NCI-H2227 treated with DMSO at 0.1 percent for 48 hours (cell line): ENCODE measurements at places on chromosomes 13 and 19.

GRCh38 chr13:111963031-111963430 is 103.9 kb upstream of the SOX1 start:
- no peak for DNase-seq

- DNase-seq, result no peak
These were observed 5.0 kb upstream of the CDX2 start for GRCh38 chr13:27973961-27974662.

GRCh38 chr13:35603593-35604285 is 127.2 kb upstream of the MAB21L1 start:
- DNase-seq, result no peak

GRCh38 chr19:33703821-33704220 is 82.1 kb downstream of the CHST8 start:
- DNase-seq, result no peak

GRCh38 chr19:55247621-55248099 is 11.2 kb downstream of the PPP6R1 start:
- DNase-seq, result no peak

- no peak for DNase-seq
These were observed 33.6 kb downstream of the SLC7A1 start for GRCh38 chr13:29561918-29562317.

DNA sequence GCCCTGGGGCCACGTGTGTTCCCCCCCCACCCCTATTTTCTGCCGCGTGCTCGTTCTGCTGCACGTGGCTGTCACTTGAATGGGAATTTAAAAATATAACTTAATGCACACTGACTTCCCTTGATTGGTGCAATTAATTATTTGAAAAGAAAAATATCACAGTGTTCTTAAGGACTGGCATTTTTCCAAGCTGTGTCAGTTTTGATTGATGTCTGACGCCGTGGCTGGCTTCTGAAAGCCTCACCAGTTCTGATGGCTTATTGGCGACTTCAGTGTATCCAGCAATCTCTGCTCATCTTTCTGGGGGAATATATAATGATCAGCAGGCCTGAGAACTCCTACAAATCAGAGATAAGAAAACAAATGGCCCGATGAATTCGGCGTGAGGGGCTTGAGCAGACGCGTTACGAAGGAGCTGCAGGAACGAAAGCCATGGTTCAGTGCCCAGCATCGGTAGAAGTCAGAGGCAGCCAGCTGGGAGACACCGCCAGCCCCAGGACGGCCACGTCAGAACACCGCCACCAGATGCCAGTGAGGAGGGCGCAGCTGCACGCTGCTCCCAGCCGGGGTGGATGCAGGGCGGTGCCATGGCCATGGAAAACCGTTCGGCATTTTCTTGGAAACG is 111.2 kb downstream of the KDM4B start:
- DNase-seq, result peak; percentile 43
